SK-MEL-5 (cell line): ENCODE measurements at places on chromosomes 4 and X.
A peak's percentile ranks its signal among the peaks of the same experiment; 100 is the strongest.

GRCh38 chrX:130688360-130688759, 214.6 kb downstream of the ENOX2 start:
- DNase-seq = no peak

GRCh38 chrX:148380650-148381561, 119.5 kb upstream of the AFF2 start:
- no peak for DNase-seq

DNA sequence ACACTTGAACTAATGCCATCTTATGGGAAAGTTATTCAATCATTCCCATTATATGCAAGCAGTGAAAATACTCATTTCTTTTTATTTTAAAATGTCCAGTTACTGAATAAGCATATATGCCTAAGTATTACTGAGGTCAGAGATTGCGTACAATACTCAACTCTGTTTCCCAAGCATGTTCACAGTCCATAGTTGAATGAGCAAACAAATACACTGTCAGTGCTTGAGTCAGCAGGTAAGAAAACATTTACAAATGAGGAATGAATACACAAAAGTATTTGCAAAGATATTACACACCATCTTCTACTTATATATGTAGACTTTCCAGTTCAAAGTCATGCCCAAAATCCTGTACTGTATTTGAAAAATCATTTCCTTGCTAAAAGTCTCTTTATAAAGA, 74.1 kb downstream of the TSPAN5 start:
- no peak for DNase-seq

DNA sequence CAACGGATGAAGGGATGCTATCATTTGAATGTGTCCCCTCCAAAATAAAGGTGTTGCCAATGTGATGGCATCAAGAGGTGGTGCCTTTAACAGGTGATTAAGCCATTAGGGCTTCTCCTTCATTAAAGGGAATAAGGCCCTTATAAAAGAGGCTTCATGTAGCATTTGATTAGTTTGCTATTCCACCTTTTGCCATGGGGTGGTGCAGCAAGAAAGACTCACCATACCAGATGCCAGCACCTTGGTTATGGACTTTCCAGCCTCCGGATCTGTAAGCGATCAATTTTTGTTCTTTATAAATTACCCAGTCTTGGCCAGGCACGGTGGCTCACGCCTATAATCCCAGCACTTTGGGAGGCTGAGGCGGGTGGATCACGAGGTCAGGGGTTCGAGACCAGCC, 7.9 kb upstream of the SLC25A43 start:
- peak; percentile 56 for DNase-seq

GRCh38 chr4:13430834-13431568, 53.1 kb downstream of the RAB28 start:
- peak; percentile 58 for DNase-seq

DNA sequence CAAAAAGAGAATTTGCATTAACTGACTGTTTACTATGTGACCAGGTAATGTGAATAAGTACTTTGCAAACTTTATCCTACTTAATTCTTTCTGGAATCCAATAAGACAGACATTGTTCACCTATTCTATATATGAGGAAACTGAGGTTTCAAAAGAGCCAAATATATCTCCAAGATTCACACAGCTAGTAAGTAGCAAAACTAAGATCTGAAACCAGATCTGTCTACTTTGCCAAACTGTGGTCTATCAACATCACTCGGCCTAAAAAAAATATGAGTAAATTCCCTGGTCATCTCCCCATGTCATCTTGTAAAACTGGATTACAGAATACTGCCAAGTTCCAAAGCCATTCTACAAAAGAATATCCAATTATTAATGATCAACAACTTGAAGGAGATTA, 52.8 kb downstream of the ANAPC10 start:
- no peak for DNase-seq

DNA sequence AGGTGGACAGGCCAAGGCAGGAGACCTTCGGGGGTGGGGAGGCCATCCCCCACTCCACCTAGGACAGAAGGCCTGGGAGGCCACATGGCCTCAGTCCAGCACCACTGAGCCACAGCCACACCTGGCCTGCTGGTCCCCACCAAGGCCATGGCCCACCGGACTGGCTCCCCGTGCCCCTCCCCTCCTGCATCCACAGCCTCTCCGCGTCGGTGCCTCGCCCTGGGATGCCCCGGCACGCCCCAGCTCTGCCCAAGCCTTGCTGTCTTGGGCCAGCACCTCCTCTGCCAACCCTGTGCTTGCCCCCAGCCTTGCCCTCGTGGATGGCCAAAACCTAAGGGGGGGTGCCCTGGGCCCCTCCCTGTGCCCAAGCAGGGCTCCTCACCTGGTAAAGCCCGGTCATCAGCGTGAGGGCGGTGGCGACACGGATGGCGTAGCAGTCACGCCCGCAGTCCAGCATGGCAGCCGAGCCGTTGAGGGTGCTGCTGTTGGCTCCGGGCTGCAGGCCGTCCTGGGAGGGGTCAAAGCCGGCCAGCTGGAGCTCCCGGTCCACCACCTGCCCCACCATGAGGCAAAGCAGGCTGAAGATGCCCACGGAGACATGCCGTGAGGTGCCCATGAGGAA, 2.3 kb downstream of the SLC26A1 start:
- no peak for DNase-seq

DNA sequence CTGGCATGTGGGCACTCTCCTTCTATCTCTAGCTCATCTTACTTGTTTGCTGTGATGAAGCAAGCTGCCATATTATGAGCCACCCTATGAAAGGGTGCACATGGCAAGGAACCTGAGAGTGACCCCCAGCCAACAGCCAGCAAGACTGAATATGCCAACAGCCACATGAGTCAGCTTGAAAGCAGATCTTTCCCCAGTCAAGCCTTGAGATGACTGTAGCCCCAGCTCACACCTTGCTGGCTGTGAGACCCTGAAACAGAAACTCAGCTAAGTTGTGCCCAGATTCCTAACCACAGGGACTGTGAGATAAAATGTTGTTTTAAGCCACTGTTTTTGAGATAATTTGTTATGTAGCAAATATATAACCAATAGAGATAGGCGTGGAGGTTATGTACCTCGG, 36.2 kb downstream of the KDM5C start:
- DNase-seq = no peak

DNA sequence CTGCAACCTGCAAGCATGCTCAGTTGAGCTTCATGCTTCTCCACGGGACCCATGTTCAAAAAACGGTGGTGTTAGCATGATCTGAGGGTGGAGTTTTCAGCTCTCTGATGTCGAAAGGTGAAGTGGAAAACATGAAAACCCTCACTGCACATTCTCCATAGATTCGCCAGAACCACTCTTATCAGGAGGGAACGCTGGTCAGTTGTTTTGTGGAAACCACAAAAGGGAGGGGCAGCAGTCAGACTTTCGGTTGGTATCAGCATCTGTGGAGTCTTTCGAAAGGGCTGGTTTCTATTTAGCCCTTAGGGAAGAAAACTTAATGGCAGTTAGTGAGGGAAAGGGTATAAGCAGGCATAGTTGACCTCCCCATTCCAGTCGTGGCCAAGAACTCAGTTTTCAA, 12.6 kb downstream of the PPA2 start:
- DNase-seq = peak; percentile 43

DNA sequence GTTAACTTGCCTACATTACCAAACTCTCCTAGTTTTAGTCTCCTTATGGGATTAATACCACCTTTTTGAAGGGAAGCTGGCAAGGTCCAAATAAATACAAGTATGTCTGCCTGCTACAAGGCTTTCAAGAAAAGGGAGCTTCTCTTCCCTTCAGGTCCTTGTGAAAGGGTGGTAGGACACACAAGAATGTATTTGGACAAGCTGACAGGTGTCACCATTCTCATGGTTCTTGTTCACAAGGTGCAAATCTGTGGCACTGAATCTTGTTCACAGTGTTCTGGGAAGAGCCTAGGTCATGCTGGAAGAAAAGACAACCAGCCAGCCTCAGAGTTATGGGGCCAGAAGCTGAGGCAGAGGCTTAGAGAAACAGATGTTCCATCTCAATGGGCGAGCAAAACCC, 41.9 kb downstream of the GPC3 start:
- no peak for DNase-seq

GRCh38 chrX:41889317-41890025, 33.9 kb downstream of the CASK start:
- DNase-seq = no peak

DNA sequence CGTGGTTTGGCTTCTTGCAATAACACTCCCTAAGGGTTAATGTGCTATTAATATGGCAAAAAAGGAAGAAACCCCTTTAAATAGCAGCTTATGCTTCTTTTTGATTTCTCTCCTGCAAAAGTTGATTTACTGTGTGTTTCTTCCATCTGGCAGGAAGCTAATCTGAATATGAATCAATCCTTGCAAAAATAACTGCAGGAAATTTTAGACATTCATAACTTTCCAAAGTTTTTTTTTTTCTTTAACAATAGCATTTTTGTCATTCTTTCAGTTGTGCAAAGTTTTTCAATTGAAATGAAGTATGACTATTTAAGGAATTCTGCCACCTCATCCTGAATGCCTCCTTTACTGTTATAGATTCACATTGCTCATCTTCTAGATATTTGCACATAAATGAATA, 115.6 kb downstream of the SPANXA1 start:
- DNase-seq = no peak

DNA sequence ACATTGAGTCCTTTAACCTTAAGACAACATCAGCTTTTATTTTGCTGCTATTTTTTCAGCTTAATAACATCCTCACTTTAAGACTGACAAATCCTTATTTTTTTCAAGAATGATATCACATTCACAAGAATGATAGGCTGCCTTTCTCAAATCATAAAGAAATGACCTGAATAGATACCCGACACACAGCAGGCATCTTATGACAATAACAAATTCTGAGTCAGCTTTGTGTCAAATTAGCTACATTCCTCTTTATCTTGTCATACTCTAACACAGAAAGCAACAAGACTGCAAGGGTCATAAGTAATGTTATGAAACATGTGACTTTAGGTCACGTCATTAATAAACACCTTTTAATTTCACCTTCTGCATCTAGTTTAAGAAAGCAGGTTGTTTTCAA, 2387.6 kb downstream of the PCDH7 start:
- DNase-seq = no peak

- DNase-seq = no peak
These were observed 1.5 kb upstream of the PAQR3 start for GRCh38 chr4:78940752-78941151.

GRCh38 chrX:18895189-18895951, 88.5 kb downstream of the PHKA2 start:
- peak; percentile 66 for DNase-seq

- no peak for DNase-seq
These were observed 53.4 kb downstream of the WDR19 start for GRCh38 chr4:39235696-39236095.

DNA sequence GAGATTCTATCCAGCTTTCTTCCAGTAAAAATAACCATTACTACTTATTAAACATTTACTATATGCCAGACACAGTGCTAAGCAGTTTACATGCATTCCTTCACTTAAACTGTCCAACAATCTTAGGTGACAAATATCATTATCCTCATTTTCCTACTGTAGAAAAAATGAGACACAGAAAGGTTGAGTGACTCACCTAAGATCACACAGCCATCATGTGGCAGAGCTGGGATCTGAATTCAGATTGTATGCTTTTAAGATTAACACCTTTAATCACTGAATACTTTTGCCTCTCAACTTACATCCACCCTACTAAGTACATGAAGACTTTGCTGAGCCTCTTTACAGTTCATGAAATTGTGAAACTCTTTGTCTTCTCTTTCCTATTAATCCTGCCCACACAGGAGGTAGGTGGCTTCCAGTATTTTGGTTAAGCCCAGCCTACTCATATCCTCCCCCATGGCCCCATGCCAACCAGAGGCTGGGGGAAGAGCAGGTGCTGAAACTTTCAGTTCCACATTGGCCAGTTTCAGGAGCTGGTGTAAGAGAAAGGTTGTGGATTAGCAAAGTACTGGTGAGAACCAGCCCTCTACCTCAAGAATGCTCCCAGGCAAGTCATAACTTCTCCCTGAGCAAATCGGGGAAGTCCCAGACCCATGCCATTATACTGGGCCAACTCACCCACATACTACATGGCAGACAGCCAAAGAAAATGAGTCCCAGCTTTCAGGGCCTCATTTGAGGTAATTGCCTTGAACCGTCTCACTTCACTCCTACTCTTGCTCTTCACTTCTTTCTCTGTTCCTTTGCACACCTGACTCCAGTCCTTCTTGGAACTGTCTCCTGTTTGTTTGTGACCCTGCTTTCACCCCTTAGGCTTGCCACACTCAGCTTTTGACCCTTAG, 211.1 kb downstream of the GUCY2F start:
- no peak for DNase-seq

GRCh38 chrX:15998350-15998749, 125.0 kb upstream of the GRPR start:
- no peak for DNase-seq

DNA sequence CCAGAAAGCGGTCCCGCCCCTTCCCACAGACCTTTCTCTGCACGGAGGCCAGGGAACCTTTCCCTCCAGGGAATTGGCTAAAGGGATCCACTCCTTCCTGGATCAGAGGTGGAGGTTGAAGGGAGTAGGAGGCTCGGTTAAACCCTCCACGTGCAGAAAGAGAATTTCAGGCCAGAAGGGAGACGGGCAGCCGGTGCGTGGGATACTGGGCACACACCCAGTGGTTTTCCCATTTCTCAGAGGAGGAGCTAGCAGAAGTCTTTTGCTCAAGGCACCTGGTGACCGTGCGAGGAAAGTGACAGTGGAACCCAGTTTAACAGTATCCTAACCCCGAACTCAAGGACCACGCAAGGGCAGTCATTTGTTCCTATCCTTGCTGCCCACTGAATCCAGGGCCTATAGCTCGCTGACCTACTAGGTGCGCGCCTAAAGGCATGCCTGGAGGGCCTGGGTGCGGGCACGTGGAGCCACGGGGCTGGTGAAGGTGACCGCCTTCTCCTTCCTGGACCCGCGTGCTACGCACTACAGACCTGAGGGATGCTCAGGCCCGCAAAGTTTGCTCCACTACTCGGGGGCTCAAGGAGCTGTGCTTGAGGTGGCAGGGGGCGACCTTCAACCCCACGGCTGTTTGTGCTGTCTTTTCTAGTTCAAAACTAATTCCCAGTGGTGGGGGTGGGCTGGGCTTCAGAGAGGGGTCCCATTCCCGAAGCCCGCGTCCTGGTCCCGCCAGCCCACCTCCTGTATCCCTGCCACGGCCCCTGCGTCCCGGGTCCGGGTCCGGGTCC, 587 bp upstream of the AFF2 start:
- no peak for DNase-seq

- no peak for DNase-seq
These were observed 163.0 kb downstream of the FRMPD4 start for GRCh38 chrX:12301288-12301687.

- DNase-seq = peak; percentile 31
These were observed 463.9 kb upstream of the PCDH7 start for GRCh38 chr4:30256116-30256832.

- no peak for DNase-seq
These were observed 439.2 kb downstream of the PCDH10 start for GRCh38 chr4:133588306-133588705.
